Naive thymus-derived CD8-positive, alpha-beta T cell (primary cell): ENCODE measurements at places on chromosomes 5 and 9. TPM values are rescaled to one million over a fixed set of nuclear protein-coding genes. Genes with fewer than 3 reads are reported as not detected.
A peak's percentile ranks its signal among the peaks of the same experiment; 100 is the strongest.

DNA sequence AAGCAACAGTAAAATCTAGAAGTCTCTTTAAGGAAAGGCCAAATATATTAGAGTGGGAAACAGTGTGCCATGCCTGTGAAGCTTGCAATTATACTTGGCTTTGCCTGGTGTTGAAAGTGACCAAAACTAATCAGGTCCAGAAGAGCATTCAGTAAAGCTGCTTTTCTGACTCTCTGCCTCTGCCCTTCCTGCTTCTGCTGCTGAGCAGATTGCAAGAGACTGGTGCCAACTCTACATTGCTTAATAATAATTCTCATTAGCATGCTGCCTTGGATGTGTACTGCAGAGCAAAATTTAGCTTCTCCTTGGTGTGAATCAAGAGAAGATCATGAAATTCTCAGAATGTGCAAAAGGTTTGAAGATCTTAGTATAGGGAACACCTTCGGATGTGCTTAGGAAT, 120.4 kb upstream of the RFX3 start:
- no peak for DNase-seq

DNA sequence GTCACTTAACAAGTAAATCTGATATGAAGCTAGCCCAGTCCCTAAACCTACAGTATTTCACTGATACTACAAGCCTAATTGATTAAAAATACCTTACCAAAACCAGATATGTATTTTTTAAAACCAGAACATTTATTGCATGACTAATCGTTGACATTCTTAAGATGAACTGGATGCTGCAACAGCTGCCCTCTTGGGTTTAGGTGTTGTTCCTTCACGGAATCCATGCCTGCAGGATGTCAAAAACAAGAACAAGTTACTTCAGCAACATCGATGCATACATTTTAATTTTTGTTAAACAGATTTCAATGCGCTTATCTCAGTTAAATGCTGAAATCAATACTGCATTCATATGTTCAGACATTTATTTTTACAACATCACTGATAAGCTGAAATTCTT, 2.7 kb downstream of the RPL37 start:
- DNase-seq = no peak

GRCh38 chr5:34656001-34656699, at the start of gene RAI14:
Gene RAI14 (plus strand): TSS chr5:34656328. CDS start chr5:34686920, 30,592 bp downstream.
- peak; percentile 11 for DNase-seq

- no peak for DNase-seq
Observed at GRCh38 chr5:126438868-126439267, 15.7 kb downstream of the GRAMD2B start.

GRCh38 chr5:82421119-82421518, 143.0 kb upstream of the RPS23 start:
- no peak for DNase-seq

DNA sequence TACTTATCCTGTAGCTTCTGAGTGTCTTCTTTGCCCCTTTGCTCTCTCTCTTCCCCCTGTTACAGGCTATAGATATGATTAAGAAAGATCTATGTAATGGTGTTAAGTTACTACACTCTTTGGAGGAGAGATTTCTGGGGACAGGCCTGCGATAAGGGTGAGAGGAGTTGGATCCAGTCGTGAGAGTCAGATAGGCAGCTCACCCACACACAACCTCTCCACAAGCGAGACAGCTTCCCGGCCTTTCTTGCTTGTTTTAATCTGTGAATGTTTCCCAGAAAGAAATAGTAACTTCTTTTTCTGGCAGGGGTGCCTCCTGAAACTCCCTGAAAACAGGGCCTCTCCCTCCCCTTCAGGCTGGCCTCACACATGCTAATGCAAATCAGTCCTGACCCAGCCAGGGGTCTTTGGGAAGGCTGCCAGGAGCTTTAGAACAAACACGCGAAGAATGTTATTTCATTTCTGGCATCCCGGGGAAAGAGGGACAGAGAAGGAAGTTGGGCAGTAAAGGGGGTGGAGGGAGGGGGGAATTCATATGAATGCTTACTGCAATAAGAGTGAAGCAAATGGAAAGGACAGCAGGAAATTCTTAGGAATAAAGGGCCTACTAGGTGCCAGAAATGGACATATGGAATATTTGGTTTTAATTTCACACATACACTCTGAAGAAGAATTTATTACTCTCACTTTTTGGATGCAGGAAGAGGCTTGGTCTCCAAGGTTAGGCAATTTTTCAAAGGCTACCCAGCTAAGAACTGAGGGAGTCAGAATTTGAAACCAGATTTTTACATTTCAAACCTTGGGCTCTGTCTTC, 215.8 kb upstream of the TRIM32 start:
- no peak for DNase-seq

- DNase-seq = no peak
Observed at GRCh38 chr5:118891252-118891651, 97.1 kb downstream of the DTWD2 start.

DNA sequence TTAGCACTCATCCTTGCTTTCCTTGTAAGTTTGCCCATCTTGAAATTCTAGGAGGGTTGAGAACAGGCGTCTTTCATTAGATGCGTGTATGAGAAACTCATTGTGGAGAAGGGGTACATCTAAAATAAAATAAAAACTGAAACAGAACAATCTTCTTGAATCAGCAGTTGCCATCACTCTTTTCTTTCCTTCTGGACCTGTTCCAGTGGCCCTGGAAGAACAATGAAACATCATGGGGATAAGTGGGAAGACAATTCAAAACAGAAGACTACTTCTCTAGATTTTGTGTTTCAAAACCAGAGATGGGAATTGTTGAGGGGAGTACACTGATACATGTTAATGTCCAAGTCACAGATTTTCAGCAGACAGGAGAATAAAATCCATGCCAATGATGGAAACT, 59.9 kb downstream of the SLC1A3 start:
- no peak for DNase-seq

DNA sequence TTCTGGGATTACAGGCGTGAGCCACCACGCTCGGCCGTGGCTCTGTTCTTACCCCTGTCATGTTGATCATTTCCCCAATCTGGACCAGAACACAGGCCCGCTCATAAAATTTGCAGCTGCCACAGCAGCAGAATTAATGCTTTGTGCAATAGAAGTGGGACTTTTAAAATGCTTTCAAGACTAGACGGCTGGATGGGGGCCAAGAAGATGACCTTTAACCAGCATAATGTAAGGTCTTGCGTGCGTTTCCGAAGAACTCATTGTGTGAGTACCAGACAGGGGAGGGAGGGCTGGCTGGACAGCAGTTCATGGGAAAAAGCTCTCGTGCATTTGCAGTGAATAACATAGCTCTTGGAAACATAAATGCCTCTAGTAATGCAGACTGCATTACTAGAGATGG, 3.5 kb upstream of the WDR38 start:
- DNase-seq = no peak

GRCh38 chr9:83167126-83167525, 104.2 kb upstream of the RASEF start:
- DNase-seq = no peak

DNA sequence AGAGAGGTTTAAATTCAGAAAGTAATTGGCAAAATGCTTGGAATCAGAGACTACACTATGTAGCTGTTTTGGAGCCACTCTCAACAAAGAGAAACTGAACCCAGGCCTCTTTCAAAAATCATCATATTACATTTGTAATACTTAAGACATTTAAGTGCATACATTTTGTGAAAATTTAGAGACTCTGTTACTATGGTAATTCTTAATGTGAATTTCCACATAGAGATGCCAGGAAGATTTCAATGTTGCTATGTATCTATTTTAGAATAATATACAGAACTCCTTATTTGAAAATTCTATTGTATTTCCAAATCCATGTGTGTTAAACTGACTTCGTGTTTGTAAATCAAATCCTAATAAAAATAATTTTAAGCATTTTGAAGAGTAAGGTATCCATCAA, 1260.9 kb upstream of the C9orf72 start:
- DNase-seq = no peak

DNA sequence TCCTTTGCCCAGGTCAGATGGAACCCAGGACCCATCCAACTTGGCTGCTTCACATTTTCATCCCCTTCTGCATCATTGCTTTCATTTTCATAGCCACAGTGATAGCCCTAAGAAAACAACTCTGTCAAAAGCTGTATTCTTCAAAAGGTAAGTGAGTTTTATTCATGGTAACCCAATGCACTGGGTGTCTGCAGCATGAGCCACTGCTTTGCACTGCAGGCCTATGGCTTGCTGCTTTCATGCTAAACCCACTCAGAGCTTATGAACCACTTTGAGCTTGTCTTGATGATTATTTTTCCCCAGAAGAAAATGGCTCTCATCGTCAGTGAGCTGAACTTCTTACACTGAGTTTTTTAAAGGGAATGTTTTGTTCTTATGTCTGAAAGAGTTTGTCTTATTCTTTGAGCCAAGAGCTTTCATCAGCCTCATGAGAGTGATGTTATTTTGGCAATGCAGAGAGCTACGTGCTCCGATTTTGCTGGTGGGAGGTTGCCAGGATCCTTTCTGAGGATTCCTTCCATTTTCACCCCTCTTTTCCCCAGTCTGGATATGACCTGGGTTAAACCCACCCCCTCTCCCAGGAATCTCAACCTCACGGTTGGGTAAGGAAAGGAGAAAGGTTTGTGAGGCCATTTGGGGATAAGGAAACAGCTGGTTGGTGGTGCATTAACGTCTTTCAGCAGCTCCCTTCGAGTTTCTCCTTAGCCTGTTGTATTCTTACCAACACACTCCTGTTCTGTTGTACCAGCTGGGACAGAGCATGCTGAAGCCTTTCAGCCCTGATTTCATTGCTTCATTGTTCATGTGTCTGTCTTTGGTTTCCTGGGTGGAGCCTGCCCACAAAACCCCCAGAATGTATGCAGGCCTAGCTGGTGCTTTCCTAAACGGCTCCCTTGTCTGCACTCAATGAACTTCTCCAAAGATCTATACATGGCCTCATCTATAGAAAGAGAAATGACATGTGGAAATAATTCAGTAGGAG, 47.6 kb downstream of the PDCD1LG2 start:
- DNase-seq = peak; percentile 35

DNA sequence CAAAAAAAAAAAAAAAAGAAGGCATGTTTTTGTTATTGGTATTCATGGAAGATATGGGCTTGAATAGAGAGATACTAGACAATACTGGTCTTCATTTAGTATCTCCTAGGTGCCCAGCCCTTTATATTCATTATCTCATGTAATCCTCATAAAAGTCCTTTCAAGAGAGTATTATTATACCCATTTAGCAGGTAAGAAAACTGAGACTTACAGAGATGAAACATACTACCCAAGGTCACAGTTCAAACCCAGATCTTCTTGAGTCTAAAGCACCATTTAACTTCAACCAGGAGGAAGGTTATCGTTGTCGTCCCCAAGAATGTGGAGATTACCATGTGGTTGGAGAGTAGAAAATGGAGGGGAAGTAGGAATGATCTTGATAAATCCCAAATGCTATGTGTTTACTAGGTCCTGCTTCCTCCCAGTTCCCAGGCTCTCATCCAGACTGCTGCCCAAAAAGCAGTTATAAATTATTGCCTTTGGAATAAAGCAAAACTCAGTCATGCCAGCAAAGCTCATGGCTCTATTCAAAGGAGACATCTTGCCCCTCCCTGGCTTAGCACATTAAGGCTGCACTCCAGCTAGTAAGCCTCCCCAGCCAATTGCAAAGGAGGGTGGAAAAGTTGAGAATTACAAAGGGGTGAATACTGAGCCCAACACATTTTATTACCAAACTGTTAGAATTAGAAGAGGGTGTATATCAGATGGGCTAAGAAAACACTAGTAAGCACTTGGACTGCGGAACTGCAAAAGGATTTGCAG, 163.9 kb downstream of the PIK3R1 start:
- no peak for DNase-seq

Gene PCDHA4
- not detected for total RNA-seq

Gene CTXN3
- total RNA-seq = not detected

Gene IGIP
- total RNA-seq = 11.6 TPM

Gene PLPP7
- total RNA-seq = 0.86 TPM

Gene CCNJL
- total RNA-seq = not detected

Gene SLC6A7
- total RNA-seq = not detected
